Suprapubic skin (tissue), 4 donors: ENCODE measurements at places on chromosomes 7 and 10.

DNA sequence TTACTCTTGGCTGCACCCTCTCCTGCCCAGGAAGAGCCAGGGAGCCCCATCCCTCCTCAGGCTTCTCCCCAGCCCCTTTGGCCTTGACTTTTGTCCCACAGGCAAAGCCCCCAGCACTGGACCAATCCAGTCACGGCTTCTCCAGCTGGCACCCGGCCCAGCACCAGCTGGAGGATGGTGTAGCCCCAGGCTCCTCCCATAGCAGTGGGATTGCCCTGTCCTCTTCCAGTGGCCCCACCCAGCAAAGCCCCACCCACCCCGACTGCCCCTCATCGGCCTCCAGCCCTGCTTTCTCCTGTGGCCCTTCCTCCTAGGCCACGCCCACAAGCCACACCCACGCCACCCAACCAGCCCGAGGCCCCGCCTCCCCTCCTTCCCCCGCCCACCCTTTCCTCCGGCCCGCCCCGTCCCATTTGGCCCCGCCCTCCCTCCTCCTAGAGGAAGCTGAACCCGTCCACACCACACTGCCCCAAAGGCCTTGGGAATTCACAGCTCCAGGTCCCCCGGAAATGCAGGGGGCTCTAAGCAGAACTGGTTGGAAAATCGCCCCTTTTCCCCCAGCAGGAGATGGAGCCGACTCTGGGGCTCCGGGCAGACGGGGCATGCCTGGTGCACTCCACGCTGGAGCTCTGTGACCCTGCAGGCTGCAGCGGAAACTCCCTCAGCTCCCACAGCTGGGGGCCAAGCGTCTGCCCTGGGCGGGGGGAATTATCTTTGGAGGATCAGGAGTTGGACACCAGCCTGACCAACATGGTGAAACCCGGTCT, 25.2 kb downstream of the GET4 start:
- H3K27ac ChIP-seq, result no peak overlapping the region
- no peak for DNase-seq
- peaks cover 8% of the 10 kb centered on the region for H3K27me3 ChIP-seq

DNA sequence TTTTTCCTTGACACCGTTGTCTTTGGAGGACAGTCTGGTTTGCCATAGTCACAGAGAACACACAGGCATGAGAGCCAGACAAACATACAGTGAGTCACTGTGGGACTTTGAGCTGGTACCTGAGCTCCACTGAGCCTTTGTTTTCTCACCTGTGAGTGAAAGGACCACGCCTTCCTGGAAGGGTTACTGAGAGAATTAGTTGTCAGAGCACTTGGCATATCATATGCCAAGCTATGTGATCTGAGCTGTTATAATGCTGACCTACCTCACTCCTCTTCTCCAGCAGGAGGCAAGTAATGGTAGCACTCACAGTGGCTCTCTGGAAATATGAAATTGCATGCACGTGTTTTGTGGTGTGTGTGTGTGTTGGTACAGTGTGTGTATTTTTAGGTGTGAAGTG, 59.7 kb downstream of the CXCL12 start:
- H3K4me1 ChIP-seq, result no peaks in the 10 kb centered on the region
- H3K27me3 ChIP-seq, result no peaks in the 10 kb centered on the region
- no peak overlapping the region for H3K4me3 ChIP-seq
- H3K36me3 ChIP-seq, result no peaks in the 10 kb centered on the region
- no peak overlapping the region for H3K27ac ChIP-seq
- DNase-seq, result no peak

GRCh38 chr10:33005322-33006301, 47.6 kb upstream of the ITGB1 start:
- H3K27ac ChIP-seq, result peak overlapping the region; percentile 86
- no peaks in the 10 kb centered on the region for H3K36me3 ChIP-seq
- H3K4me1 ChIP-seq, result peaks cover 44% of the 10 kb centered on the region
- H3K4me3 ChIP-seq, result peak overlapping the region; percentile 52

DNA sequence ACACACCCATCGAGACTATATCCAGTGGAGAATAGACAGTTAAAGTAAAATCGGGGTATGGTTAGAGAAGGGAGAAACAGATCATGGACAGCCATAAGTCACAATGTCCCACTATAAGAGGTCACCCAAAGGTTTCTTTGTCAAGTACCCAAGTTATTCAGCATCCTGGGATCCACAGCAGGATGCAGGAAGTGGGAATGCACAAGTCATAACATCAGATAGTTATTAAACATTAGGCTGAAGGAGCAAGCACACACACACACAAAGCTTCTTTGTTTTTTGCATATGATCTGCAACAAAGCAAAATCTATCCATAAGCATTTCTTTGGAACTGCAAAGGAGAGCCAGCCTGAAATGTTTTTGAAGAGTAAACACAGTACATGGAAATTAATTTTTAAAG, 111.6 kb downstream of the NOC3L start:
- H3K27me3 ChIP-seq, result no peaks in the 10 kb centered on the region
- H3K27ac ChIP-seq, result no peak overlapping the region
- DNase-seq, result no peak
- H3K4me1 ChIP-seq, result no peaks in the 10 kb centered on the region

DNA sequence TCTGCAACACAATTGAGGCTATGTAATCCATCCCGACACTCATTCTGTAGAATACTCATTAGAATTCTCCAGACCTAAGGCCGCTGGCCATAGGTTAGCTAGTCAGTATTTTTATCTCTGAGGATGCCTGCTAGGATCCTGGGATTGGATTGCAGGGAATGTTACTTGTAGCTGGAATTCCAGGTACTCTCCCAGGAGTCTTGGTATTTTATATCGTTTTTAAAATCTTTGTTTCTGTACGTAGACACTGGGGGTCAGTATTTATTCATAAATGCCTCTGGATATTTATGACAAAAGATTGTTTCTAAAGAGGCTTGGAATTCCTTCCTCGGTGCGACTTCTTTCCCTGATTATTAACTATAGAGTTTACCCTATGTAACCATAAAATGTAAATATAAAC, 40.1 kb downstream of the BPGM start:
- no peaks in the 10 kb centered on the region for H3K27me3 ChIP-seq
- no peak overlapping the region for H3K27ac ChIP-seq
- peaks cover 21% of the 10 kb centered on the region for H3K4me1 ChIP-seq
- no peaks in the 10 kb centered on the region for H3K36me3 ChIP-seq

GRCh38 chr10:124174071-124174566, 80.7 kb upstream of the CHST15 start:
- H3K4me3 ChIP-seq, result no peak overlapping the region
- no peaks in the 10 kb centered on the region for H3K4me1 ChIP-seq
- no peaks in the 10 kb centered on the region for H3K27me3 ChIP-seq
- H3K36me3 ChIP-seq, result no peaks in the 10 kb centered on the region
- H3K27ac ChIP-seq, result no peak overlapping the region

DNA sequence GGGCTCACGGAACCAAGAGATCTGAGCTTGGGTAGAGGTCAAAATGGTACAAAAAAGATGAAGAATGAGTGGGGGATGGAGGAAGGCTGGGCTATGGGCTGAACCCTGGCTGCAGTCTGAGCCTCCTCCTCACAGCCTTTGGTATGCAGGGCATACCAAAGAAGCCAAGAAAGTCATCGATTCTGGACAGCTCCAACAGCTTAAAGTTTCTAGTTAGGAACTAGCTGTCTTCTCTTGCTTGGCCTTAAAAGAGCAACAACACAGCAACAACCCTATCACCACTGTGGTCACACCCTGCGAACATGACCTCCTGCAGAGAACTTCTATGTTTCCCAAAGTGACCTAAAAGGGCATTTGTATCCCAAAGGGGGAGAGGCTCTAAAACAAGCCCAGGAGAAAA, 126.1 kb upstream of the EFCAB10 start:
- H3K4me1 ChIP-seq, result no peaks in the 10 kb centered on the region
- no peak overlapping the region for H3K27ac ChIP-seq
- DNase-seq, result no peak
- H3K4me3 ChIP-seq, result no peak overlapping the region
- no peaks in the 10 kb centered on the region for H3K27me3 ChIP-seq

DNA sequence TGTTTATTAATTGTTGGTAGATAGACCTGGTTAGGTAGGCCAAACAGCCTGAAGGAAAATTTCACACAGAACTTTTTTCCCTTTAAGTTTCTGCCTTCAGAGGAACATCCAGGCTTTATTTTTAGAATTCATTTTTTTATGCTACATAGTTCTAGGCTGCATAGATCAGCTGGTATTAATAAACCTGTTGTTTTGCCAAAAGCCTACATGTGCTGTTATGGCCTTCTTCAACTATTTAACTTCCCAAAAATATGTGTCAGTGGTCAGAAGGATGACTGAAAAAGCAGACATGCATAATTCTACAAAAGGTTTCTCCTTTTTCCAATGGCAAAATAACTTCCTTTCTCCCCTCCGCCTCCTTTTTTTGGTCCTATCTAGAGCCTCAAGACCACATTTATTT, 303.0 kb upstream of the DKK1 start:
- H3K36me3 ChIP-seq, result no peaks in the 10 kb centered on the region
- no peaks in the 10 kb centered on the region for H3K4me1 ChIP-seq
- no peak overlapping the region for H3K27ac ChIP-seq
- no peak overlapping the region for H3K4me3 ChIP-seq
- no peak for DNase-seq
